Mucosa of gallbladder (tissue), 1 donor: ENCODE measurements at places on chromosomes 5 and 9.

GRCh38 chr9:77978086-77978781 lies 53.4 kb downstream of the GNAQ start:
- DNase-seq: no peak

DNA sequence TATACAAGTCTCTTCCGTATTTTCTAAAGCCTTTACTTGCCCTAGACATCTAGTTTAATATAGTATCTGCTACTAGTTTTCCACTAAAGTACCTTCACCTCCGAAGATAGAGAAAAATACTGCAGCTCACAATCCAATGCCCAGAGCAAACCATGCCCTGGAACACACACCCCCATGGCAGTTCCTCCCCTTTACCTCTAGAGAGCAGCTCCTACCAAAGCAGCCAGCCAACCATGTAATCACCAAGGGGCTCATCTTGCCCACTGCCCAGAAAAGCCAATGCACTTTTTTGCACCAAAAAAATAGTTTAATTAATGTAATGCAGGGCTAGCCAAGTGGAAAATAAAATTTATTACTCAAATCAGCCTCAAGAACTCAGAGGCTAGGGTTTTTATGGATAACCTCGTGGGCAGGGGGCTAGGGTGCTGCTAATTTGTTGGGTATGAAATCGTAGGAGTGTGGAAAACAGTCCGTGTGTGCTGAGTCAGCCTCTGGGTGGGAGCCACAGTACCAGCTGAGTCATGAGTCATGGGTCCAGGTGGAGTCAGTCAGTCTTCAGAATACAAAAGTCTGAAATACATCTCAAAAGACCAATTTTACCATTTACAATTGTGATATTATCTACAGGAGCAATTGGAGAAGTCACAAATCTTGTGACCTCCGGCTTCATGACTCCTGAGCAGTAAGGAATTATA lies 120.1 kb upstream of the ACO1 start:
- DNase-seq: no peak

- DNase-seq: no peak
Observed at GRCh38 chr5:997711-998110, 10.9 kb upstream of the NKD2 start.

- no peak for DNase-seq
Observed at GRCh38 chr5:23274171-23274570, 233.2 kb upstream of the PRDM9 start.

DNA sequence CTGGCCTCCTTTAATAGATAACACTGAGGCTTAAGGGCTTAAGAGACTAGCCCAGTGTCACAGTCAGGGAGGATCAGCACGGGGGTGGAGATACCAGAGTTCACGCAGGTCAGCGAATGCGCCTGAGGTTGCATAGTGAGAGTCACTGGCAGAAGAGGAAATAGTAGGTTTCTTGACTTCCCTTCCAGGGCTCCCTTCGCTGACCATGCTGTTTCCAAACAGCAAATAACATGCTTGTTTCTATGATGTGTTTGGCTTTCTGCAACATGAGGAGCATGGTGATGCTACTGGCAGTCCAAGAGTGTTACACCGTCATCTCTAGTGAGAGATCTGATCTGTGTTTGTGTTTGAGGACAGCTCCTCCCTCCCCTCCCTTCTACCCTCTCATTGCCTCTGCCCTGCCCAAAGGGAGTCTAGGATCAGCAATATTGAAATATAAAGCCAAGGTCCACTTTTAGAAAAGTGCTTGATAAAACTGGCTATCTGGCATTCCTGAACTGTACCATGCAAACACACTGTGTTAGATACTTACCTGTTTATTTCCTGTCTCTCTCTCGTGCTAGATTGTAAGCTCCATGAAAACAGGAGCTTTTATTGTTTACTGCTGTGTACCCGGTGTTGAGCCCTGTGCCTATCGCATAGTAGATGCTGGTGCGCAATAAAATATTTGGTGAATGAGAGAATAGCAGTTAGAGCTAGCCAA lies 12.3 kb downstream of the TLE4 start:
- DNase-seq: peak; percentile 38

- DNase-seq: no peak
Observed at GRCh38 chr5:78824831-78825281, 160.3 kb downstream of the ARSB start.

DNA sequence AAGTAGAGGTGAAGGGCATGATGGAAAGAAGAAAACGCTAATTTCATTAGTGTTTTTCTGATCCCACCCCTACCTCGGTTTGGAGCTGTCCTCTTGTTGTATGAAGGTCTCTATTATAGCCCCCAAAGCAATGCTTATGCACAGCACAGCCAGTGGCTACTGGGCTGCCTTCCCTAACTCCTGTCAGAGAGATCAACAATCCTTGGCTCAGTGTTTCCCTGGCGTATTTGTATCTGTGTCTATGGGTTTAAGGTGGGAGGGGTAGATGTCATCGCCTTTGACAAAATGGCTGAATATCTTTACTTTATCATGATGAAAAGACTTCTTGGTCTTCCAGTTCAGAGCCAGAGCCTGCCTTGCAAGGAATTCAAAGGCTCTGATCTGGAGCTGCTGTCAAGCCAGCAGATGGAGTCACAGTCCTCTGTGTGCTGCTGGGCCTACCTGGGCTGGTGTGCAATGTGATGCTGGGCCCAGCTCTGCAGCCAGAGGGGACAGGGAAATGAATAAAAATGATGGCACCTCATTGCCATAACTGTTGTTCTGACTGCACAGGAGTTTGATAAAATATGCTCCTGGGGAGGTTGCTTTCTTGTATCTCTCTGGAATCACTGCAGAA lies 20.1 kb upstream of the HSPA9 start:
- DNase-seq: no peak

DNA sequence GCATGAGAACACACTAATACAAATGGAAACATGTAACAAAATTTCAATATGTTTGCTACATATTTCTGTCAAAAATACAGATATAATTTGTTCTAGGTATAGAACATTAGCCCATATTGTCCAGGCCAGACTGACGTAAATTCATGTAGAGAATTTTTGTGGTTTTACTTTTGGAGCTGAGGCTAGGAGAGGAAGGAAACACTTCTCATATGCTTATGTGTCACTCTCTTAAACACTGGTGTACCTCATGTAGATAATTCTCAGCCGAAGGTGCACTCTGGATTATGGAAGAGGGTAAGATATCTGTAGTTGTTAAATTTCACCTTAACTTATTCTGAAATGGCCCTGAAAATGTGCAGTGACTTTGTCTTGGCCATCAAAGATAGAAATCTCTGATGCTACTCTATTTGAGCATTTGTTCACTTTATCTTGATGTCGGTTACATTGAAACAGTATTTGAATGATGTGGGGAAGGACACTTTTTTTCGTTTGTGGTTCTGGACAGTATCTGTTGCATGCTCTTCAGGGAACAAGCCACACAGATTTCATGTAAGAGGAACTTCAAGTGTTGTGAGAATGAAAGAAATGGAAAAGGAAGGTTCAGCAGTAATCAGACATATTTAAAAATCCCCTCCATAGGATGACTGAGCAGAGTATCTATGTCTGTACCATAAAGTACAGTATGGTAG lies 202.7 kb downstream of the SPATA31D1 start:
- DNase-seq: no peak

- DNase-seq: no peak
Observed at GRCh38 chr5:74382987-74383593, 257.4 kb downstream of the ENC1 start.
